Renal cortex interstitium (tissue), 15 donors: ENCODE measurements at places on chromosomes 6 and 20.

DNA sequence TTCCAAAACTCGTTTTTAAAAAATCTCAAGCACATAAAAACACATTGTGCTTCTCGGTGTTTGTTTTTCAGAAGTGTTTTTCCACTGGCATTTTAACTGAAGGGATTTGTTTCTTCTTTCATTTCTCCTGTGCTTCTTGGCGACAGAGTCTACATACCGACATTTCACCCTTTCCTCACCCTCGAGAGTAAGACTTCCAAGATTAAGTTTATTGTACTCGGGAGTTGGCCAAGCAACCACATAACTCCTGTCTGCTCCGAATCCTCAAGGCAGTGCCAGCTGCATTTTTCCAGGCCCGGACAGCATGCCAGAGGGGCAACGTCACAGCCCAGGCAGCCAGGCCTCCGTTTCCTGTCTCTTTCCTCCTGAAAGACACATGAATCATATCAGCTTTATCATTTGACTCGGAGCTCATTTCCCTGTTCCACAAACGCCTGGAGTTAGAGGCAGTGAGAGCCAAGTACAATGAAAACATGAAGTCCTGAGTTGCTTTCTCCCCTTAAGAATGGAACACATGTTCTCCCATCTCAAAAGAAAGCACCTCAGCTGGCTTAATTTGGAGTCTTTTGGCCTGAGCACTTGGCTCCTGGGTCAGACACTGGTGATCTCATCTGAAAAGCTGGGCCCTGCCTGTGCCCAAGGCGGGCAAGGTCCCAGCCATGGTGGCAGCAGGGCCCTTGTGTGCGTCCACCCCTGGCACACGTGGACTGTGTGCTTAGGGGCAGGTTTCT lies 23.2 kb upstream of the FAM50B start:
- peak; percentile 74 for DNase-seq

DNA sequence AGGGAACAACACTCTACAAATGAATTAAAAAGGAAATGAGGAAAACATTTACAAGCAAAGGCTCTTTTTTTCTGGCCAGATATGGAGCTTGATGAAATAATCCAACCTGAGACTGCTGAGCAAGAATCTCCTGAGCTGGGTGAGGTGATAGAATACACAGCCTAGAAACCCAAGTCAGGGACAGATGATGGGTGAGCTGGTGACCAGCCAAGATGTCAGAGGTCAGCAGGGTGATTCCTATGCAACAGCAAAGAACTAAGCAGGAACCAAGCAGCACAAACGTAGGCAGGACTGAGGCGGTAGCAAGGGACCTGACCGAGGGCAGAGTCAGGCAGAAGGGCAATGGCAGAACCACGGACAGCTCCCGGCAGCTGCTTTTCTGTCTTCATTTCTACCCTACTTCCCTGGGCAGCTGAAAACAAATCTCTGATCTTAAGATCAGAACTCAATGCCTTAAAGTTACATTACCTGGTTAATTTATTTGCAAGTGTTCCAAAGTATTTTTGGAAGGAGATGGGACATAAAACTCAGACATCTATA lies 75.1 kb downstream of the CDC40 start:
- DNase-seq, result no peak

- no peak for DNase-seq
These were observed 607.1 kb downstream of the COL12A1 start for GRCh38 chr6:74598462-74599393.

DNA sequence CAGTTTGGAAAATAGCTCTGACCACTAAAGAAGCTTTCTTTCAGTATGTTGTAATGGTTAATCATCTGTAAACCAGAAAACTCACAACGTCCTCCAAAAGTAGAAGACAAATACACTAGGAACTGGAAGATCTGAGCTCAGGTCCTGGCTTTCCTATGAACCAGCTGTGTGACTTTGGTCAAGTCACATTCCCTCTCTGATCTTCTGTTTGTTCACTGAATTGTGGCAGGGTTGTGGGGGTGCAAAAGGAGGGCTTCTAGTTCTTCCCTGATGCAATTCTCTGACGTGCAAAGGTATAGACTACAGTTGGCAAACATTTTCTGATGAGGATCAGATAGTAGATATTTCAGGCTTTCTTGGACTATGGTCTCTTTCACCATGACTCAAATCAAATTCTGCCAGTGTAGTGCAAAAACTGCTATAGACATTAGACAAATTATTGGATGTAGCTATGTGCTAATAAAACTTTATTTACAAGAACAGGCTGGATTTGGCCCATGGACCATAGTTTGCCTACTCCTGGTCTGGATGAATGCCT lies 44.9 kb downstream of the ATXN1 start:
- no peak for DNase-seq

DNA sequence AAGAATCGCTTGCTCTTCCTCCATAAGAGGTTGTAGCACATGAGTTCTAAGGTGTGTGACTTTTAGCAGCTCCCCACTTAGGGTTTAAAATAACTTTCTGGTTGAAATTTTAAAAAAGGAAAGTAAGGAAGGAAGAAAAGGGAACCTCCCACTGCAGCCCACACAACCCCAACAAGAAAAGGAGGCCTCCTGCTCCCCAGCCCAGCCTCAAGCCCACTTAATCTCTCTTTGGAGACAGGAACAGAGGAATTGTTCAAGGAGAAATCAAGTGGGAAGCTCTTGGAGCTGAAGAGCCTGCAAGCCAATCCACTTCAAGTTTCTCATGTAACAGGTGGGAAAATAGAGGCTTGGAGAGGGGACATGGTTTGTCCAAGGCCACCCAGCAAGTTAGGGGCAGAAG lies 39.1 kb upstream of the PREX1 start:
- no peak for DNase-seq
